ENCODE measurements at places on chromosomes 5 and 9. TPM values are rescaled to one million over a fixed set of nuclear protein-coding genes. Genes with fewer than 3 reads are reported as not detected.

DNA sequence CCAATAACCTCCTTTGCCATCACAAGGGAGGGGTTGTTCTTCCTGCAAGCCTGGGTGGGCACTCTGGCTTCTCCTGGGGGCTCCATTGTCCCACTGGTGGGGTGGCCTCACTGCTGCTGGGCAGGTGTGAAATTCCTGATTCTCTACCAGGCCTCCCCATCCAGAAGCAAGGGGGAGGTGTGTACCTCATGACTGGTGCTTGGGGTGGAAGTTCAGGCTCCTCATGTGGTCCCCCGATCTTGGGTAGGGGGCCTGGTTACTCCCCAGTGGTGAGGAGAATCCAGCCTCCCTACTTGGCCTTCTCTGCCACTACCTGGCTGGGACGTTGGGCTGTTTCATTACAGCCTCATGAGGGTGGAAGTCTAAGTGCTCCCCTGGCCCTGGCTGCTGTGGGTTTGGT is 433.9 kb downstream of the IRX2 start:
- DNase-seq, result no peak
- H3K36me3 ChIP-seq, result no peaks in the 10 kb centered on the region
- no peaks in the 10 kb centered on the region for H3K27me3 ChIP-seq
- no peaks in the 10 kb centered on the region for H3K4me1 ChIP-seq
- no peak overlapping the region for H3K27ac ChIP-seq

PIP5KL1 gene
- total RNA-seq, result 3.6 TPM

DNA sequence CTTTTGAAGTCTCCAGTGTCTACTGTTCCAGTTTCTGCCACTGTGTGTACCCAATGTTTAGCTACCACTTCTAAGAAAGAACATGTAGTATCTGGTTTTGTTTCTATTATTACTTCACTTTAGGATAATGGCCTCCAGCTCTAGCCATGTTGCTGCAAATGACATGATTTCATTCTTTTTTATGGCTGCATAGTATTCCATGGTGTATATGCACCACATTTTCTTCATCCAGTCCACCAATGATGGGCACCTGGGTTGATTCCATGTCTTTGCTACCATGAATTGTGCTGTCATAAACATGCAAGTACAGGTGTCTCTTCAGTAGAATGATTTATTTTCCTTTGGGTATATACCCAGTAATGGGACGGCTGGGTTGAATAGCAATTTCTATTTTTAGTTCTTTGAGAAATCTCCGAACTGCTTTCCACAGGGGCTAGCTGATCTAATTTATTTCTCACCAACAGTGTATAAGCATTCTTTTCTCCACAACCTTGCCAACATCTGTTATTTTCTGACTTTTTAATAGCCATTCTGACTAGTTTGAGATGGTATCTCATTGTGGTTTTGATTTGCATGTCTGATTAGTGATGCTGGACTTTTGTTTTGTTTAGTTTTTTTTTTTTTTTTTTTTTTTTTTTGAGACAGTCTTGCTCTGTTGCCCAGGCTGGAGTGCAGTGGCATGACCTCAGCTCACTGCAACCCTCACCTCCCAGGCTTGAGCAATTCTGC is 68.9 kb downstream of the WDR41 start:
- H3K27ac ChIP-seq, result no peak overlapping the region
- H3K36me3 ChIP-seq, result peaks cover 25% of the 10 kb centered on the region
- DNase-seq, result no peak
- H3K27me3 ChIP-seq, result no peaks in the 10 kb centered on the region
- no peak overlapping the region for H3K4me3 ChIP-seq

DNA sequence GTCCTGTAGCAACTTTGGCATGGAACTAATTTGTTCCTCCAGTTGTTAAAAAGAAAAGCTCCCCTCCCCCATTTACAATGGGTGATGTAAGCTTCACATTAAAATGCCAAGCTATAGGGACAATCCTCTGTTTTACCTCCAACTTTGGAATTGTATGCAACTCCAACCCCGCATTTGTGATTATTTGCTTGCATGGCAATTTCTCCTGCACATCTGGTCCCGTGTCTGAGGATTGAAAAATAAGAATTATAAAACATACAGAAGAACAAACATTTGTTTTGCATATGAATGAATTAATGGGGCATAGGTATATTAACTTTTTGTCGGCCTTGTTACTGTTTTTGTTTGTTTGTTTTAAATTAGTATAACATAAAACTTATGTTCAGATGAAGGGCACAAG is 17.2 kb downstream of the PCSK1 start:
- H3K4me1 ChIP-seq, result no peaks in the 10 kb centered on the region
- DNase-seq, result no peak

GRCh38 chr9:71090896-71091295 is 30.5 kb downstream of the TRPM3 start:
- no peak for DNase-seq
- H3K27ac ChIP-seq, result no peak overlapping the region
- H3K27me3 ChIP-seq, result no peaks in the 10 kb centered on the region
- no peaks in the 10 kb centered on the region for H3K4me1 ChIP-seq

- peak overlapping the region; percentile 43 for H3K27ac ChIP-seq
- peaks cover 83% of the 10 kb centered on the region for H3K4me1 ChIP-seq
- no peak overlapping the region for H3K4me3 ChIP-seq
- peak; percentile 80 for DNase-seq
These were observed 194.3 kb downstream of the PALM2AKAP2 start for GRCh38 chr9:109974143-109974917.

- H3K4me1 ChIP-seq, result no peaks in the 10 kb centered on the region
- H3K27me3 ChIP-seq, result no peaks in the 10 kb centered on the region
- peaks cover 90% of the 10 kb centered on the region for H3K36me3 ChIP-seq
- DNase-seq, result peak; percentile 48
These were observed 69.5 kb downstream of the ZNF354C start for GRCh38 chr5:179129607-179130071.

GRCh38 chr9:10366171-10366779 is 246.5 kb downstream of the PTPRD start:
- no peaks in the 10 kb centered on the region for H3K4me1 ChIP-seq
- H3K36me3 ChIP-seq, result no peaks in the 10 kb centered on the region
- no peak overlapping the region for H3K27ac ChIP-seq
- no peak overlapping the region for H3K4me3 ChIP-seq
- no peaks in the 10 kb centered on the region for H3K27me3 ChIP-seq
- no peak for DNase-seq

ZFP2 gene
- 2.3 TPM for total RNA-seq

DNA sequence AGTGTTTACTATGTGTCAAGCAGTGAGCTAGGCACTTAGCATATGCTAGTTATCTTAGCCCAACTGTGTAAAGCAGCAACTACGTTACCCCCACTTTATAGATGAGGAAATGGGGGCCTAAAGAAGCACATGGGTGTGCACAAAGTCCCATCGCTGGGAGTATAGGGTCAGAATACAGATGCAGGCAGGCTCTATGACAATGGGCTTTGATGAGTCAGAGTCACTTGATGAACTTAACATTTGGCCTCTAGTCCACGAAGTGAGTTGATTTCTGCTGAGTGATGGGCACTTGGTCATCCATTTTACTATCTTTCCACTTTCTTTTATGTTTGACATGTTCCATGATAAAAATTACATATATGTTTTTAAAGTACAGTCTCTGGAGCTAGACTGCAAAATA is 204.3 kb downstream of the TRIM32 start:
- no peak overlapping the region for H3K27ac ChIP-seq
- no peak overlapping the region for H3K4me3 ChIP-seq
- DNase-seq, result no peak
- no peaks in the 10 kb centered on the region for H3K36me3 ChIP-seq
- H3K4me1 ChIP-seq, result no peaks in the 10 kb centered on the region
- H3K27me3 ChIP-seq, result no peaks in the 10 kb centered on the region

DNA sequence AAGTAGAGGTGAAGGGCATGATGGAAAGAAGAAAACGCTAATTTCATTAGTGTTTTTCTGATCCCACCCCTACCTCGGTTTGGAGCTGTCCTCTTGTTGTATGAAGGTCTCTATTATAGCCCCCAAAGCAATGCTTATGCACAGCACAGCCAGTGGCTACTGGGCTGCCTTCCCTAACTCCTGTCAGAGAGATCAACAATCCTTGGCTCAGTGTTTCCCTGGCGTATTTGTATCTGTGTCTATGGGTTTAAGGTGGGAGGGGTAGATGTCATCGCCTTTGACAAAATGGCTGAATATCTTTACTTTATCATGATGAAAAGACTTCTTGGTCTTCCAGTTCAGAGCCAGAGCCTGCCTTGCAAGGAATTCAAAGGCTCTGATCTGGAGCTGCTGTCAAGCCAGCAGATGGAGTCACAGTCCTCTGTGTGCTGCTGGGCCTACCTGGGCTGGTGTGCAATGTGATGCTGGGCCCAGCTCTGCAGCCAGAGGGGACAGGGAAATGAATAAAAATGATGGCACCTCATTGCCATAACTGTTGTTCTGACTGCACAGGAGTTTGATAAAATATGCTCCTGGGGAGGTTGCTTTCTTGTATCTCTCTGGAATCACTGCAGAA is 20.1 kb upstream of the HSPA9 start:
- no peak overlapping the region for H3K4me3 ChIP-seq
- no peak for DNase-seq
- no peak overlapping the region for H3K27ac ChIP-seq
- peaks cover 7% of the 10 kb centered on the region for H3K27me3 ChIP-seq
- no peaks in the 10 kb centered on the region for H3K4me1 ChIP-seq

- no peak overlapping the region for H3K27ac ChIP-seq
- H3K36me3 ChIP-seq, result peaks cover 67% of the 10 kb centered on the region
- no peak for DNase-seq
- no peak overlapping the region for H3K4me3 ChIP-seq
These were observed 40.0 kb downstream of the MTMR12 start for GRCh38 chr5:32272746-32273145.

DNA sequence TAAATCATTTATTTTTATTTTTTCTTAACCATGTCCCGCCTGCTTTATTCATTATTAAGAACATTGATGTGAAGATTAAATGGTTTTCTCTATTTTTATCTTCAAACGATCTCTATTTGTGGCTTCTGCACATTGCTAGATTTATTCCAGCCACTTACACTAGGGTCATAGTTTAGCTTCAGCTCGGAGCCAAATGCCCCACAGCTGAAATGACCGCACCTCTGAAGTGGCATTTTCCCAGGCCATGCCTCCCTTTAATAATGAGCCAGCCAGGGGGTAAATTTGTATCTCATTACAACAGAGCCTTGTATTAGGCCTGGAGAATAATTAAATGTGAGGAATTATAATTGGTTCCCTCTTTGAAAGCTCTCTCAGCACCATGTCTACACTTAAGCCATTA is 89.4 kb downstream of the DOCK8 start:
- peaks cover 7% of the 10 kb centered on the region for H3K4me1 ChIP-seq
- H3K27me3 ChIP-seq, result no peaks in the 10 kb centered on the region
- H3K36me3 ChIP-seq, result peaks cover 43% of the 10 kb centered on the region

- no peak overlapping the region for H3K27ac ChIP-seq
- H3K4me3 ChIP-seq, result no peak overlapping the region
- no peaks in the 10 kb centered on the region for H3K36me3 ChIP-seq
- no peaks in the 10 kb centered on the region for H3K27me3 ChIP-seq
- H3K4me1 ChIP-seq, result peaks cover 63% of the 10 kb centered on the region
- DNase-seq, result no peak
These were observed 14.7 kb upstream of the ADRB2 start for GRCh38 chr5:148811756-148812155.

ANKRD18B gene
- not detected for total RNA-seq

GRCh38 chr5:180786531-180787398 is 15.8 kb downstream of the MGAT1 start:
- DNase-seq, result peak; percentile 73
- H3K4me3 ChIP-seq, result no peak overlapping the region
- peaks cover 34% of the 10 kb centered on the region for H3K4me1 ChIP-seq
- H3K36me3 ChIP-seq, result peaks cover 36% of the 10 kb centered on the region
- peak overlapping the region; percentile 74 for H3K27ac ChIP-seq
- H3K27me3 ChIP-seq, result no peaks in the 10 kb centered on the region

- peak; percentile 99 for DNase-seq
- H3K4me3 ChIP-seq, result peak within 1 kb of the TSS; percentile 94
- H3K36me3 ChIP-seq, result peaks cover 20% of the 10 kb centered on the region
- H3K27ac ChIP-seq, result peak within 1 kb of the TSS; percentile 83
These were observed at the start of gene NHP2 for GRCh38 chr5:178153530-178154340. Gene NHP2, minus strand, starts transcription at chr5:178153885. Its CDS starts 68 bp downstream, at chr5:178153817.

DDX4 gene
- not detected for total RNA-seq

LCN15 gene
- total RNA-seq, result not detected
